ENCODE measurements at places on chromosomes 11 and 22.

GRCh38 chr11:95255251-95256145, 24.5 kb upstream of the SESN3 start:
- no peak for DNase-seq

DNA sequence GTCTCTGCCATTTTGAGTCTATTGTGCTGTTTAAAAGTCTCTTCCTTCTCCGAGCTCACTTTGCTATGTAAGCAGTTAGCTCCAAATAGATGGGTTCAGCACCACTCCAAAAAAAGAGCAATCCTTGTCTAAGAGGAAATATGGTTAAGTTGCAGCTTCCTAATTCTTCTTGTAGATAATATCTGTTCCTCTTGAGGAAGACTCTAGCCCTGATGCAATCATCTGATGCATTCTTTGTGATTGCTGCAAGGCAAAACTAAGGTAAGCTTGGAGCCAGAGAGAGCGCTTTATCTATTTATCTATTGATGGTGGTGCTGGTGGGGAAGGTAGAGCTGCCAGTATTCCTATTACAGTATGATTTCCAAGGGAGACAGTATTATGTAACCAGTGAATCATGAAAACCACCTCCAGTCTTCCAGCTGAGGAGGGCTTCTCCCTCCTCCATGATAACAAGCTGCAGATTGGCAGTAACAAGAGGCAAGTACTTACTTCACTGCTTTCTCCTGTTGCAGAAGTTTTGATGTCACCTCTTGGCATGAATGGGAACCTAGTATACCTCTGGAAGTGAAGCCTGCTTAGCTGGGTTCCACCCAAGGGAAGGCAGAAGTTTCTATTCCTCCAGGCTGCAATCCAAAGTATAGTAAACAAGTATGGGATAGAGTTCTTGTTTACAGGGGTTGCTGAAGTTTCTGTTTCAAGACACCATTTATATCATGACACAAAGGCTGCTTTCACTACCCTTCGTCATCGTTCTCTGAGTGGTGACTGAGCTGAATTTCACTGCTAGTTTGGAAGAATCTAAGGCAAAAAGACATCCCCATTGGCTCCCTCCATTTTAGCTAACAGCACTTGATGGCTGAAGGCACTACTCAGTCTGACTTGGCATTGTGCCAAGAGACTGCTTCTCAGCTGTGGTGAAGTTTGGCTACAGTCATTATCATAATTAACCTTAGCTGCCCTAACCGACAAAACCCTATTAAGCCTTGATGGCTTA, 49.7 kb downstream of the FDX1 start:
- peak; percentile 89 for DNase-seq

GRCh38 chr11:1049071-1049405, 12.5 kb upstream of the MUC6 start:
- no peak for DNase-seq

GRCh38 chr11:112751329-112751728, 209.9 kb upstream of the NCAM1 start:
- no peak for DNase-seq

DNA sequence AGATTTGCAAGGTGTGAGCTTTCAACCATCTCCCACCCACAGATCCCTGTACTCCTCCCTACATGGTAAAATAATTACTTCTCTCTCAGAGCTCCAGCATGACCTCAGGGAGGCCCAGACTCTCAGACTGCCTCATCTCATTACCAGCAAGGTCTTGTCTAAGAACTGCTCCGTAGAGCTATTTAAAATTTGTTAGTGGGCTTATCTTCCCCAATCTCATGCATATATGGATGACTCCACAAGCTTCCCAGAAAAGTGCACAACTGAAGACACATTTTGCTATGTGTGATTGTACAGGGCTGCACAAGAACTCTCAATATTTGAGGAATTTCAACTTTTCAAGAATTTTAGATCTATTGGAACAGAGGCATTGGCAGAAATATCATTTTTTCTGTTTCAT, 230.3 kb downstream of the CSNK2A3 start:
- DNase-seq, result no peak

- peak; percentile 22 for DNase-seq
Observed at GRCh38 chr11:41498726-41499125, 39.3 kb upstream of the LRRC4C start.
